ENCODE measurements at places on chromosomes 7 and 10. TPM values are rescaled to one million over a fixed set of nuclear protein-coding genes. Genes with fewer than 3 reads are reported as not detected.

GDF2 gene
- total RNA-seq: not detected

TMEM26 gene
- total RNA-seq: under 0.01 TPM

LIPN gene
- not detected for total RNA-seq

PLCE1 gene
- total RNA-seq: 4.9 TPM

GBX1 gene
- total RNA-seq: 0.41 TPM

RPEL1 gene
- not detected for total RNA-seq

OPN4 gene
- total RNA-seq: not detected

LRRTM3 gene
- total RNA-seq: 14.7 TPM

AMPH gene
- total RNA-seq: 31.0 TPM

AGR2 gene
- 1.2 TPM for total RNA-seq

CALML3 gene
- under 0.01 TPM for total RNA-seq

HOXA6 gene
- total RNA-seq: not detected

DNAH11 gene
- 0.82 TPM for total RNA-seq

CLIP2 gene
- 113 TPM for total RNA-seq

SPDYE8 gene
- under 0.01 TPM for total RNA-seq

Measured in frontal cortex (tissue), 4 donors.